ENCODE measurements at places on chromosomes 2 and 18.

GRCh38 chr2:85779641-85780315, 26.0 kb downstream of the ATOH8 start:
- DNase-seq = no peak

DNA sequence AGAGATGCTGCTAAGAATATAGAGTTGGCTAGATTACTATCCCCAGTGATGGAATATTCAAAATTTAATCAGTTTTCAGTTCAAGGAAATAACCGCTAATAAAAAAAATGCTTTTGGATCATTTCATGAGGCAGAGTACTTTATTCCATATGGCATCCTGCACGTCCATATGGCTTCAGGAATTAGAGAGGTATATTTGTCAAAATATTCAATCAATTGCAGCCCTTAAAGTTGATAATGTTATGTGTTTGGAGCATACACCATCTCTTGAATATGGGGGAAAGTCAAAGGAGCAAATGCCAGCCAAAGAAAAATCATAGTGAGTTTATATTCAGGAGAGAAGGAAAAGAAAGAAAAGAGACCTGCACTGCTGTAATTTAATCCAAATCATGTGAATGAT, 266.4 kb downstream of the TMEM182 start:
- DNase-seq = no peak

DNA sequence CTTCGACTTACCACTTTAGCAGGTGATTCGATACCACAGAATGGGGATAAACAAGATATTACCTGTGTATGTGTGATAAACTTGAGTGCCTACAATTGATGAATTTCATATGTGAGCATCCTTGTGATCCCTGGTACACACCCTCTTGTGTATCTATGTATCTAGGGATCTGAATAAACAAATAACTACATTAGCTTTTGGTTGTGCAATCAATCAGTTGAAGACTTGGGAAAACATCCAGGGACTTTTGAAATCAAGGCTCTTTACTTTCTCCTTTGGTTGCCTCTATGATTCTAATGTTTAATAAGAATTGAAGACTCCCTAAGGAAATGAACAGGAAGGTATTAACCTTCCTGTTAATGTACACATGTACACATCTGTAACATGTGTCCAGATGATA, 97.3 kb upstream of the DCC start:
- DNase-seq = no peak

GRCh38 chr2:203728321-203728720, 21.9 kb downstream of the CD28 start:
- DNase-seq = no peak

GRCh38 chr18:57437402-57437765, 2.2 kb downstream of the ONECUT2 start:
- DNase-seq = peak; percentile 10

DNA sequence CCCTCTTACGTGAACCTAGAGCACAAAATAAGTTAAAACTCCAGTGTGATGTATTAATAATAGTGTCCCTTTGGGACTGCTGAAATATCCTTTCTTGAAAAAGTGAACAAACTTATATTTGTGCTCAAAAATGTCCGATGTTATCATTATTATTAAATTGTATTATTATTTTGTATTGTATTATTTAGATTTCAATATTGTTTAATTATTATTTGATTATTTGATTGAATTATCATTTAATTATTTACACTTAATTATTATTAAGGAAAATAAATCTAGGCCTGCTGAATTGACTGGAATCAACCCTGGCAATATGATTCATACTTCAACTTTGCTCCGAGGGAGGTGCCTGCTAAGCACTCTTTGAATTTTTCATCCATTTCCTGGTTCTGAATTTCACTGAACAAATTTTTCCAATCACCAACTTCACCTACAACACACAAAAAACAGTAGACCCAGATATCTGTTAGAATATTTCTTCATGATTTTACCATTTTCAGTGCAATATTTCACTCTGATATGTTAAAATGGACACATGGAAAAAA, 10.9 kb upstream of the EIF2AK2 start:
- no peak for DNase-seq

Data from activated naive CD8-positive, alpha-beta T cell treated with anti-CD3 and anti-CD28 coated beads, Interleukin-2, amount 50 U/mL, for 24 hours (primary cell).